NCI-H524 (cell line): ENCODE measurements at places on chromosomes 4 and X.

DNA sequence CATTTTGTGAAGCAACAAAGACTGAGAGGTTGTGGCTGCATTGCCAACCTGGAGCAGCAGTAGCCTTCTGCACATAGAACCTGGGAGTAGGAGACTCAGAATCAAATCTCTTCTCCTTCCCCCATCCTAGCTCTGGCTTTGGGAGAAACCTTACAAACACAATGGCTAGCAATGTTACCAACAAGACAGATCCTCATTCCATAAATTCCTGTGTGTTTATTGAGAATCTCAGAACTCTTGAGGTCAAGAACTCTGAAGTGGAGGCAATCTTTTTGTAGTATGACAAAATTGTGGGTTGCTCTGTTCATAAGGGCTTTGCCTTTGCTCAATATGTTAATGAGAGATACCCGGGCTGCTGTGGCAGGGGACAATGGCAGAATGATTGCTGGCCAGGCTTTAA lies 406.7 kb upstream of the SPANXN1 start:
- no peak for DNase-seq

DNA sequence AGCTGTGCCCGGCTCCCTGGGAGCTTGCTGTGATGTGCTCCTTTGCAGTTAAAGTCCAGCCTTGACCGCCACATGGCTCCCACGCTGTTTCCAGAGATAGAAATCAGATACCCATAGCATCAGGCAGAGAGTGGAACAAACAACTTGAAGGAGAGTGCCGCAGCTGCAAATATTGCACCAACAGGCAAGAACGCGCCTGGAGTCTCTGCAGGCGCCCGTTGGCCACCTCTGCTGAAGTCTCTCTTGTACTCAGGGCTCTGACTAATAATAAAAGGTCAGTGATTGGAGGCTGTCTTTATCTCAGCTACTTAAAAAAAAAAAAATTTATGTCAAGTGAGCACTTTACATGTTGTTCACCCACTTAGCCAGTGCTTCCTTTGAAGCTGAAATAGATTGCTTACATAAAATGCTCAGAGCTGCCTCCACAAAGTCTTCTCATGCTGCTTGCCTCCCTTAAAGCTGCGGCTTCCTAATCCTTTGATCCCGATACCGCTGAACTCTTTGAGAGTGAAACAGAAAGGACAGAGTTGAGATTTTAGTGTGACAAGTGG lies 30.9 kb upstream of the TENM3 start:
- peak; percentile 68 for DNase-seq

GRCh38 chrX:153723351-153724251 lies 586 bp downstream of the BCAP31 start:
- DNase-seq = no peak

DNA sequence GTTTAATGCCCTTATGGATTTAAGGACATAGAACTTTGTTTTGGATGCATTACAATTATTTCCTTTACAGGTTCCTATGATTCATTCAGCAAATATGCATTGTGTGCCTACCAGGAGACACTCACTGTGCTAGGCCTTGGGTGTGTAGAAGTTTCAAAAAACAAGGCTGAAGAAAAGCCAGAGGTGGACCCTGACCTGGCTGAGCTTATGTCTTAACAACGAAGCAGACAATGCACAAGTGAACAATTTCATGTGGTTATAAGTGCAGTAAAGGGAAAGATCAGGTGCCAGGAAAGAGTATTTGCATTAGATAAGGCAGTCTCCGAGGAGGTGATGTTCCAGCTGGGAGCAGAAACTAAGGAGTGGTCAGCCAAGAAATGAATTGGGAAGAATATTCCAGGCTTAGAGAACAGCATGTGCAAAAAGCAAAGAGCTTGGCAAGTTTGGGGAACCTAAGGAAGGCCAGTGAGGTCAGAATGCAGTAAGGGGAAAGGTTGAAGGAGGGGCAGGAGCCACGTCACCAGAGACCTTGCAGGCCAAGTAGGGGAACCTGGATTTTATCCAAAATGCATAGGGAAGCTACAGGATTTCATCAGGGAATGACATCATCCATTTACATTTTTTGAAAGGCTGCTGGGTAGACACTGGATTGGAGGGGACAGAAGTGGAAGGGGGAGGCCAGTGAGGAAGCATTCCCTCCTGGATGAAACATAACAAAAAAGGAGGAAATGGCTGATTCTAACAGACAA lies 193.6 kb downstream of the SOWAHB start:
- DNase-seq = no peak

DNA sequence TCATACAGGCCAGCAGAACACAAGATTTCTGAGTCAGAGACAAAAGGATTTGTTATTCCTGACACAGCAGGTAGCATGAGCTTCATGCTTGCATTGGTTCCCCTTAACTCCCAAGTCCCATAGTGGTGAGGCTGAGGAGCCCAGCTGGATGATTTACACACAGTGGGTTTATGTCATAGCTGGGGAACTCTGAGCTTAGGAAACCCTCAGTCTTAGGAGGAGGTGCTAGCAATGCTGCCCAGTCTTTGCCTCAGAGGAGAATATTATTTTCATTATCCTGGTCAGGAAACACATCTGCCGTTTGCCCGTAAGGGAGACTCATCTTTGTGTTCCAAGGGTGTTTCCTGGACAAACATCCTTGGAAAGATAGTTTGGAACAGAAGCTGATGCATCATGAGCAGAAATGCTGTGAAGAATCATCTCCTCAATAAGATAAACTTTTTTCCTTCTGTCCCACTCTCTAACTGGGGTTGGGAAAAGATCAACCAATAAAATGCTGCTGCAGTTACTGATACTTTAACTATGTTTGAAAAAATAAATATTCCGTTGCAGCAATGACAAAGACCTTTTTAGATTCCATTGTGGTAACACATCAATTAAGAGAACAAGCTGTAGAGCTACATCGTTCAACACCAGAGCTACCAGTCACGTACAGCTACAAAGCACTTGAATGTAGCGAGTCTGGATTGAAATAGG lies 146.8 kb downstream of the DCLK2 start:
- no peak for DNase-seq
